ENCODE measurements at places on chromosomes 7 and 10.

DNA sequence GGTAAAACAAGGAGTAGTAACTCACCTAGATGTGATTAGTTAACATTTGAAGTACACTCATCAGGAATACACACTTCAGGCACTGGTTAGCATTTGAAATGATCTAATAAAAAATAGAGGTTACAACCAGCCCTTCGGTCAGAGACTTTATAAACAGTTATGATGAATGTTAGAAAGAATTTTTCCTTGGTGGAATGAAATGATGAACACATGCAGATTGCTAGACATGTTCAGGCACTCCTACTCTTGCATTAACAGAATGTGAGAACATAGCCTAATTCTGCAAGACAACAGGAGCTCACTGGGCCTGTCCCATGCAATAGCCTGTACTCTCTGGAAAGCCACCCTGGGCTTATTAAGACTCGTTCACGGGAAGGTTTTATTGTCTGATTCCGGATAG is 47.3 kb upstream of the TECTB start:
- no peak for DNase-seq

DNA sequence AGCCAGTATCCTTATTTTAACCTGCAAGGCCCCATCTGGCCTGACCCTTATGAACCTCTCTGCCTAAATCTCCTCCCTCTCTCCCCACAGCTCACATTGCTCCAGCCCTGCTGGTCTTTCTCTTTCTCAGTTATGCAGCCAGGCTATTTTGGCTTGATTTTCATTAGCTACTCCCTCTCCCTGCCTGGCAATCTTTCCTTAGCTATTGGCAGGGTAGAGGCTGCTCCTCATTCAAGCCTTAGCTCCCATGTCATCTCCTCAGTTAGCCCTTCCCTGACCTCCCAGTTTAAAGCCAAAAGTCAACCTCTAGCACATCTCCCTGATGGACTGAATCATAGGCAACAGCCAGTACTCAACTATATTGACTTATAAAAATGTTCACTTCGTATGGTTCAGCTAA is 214.4 kb upstream of the CELF2 start:
- no peak for DNase-seq

GRCh38 chr10:8618834-8619233 is 564.3 kb downstream of the GATA3 start:
- no peak for DNase-seq

- no peak for DNase-seq
These were observed 45.6 kb upstream of the TAS2R16 start for GRCh38 chr7:123041101-123041500.

- DNase-seq, result no peak
These were observed 116.6 kb downstream of the NEURL1 start for GRCh38 chr10:103610083-103610472.
